ENCODE measurements at places on chromosomes 5 and 9.

DNA sequence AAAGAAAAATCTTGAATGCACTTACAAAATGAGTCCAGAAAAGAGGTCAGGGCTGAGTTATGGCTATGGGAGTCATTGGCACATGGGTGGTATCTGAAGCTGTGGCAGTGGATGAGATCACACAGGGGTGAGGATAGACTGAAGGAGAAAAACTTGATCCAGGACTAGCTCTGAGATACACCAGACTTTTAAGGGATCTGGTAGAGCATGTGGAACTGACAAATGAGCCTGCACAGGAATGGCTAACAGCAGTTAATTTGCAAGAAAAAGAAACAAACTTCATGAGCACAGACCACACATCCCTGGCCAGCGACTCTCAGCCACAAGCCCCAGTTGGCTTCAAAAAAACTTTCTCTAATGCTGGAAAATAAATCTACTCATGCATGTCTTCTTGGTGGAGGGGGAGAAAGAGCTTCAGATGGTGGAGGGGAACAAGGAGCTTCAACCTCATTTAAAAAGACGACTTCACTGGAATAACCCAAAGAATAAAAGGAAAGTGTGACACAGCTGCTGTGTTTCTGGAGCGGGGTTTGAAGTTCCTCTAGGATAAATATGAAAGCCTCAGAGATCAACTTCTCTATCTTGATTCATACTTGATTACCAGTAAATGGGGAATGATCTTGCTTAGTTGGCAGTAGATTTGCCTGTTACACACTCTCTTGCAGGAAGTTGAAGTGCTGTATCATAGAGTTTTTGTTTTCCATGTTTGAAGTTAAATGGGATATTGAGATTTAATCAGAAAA is 33.6 kb downstream of the TNFAIP8 start:
- DNase-seq = no peak

GRCh38 chr9:22718653-22719052 is 272.0 kb downstream of the DMRTA1 start:
- DNase-seq = no peak

DNA sequence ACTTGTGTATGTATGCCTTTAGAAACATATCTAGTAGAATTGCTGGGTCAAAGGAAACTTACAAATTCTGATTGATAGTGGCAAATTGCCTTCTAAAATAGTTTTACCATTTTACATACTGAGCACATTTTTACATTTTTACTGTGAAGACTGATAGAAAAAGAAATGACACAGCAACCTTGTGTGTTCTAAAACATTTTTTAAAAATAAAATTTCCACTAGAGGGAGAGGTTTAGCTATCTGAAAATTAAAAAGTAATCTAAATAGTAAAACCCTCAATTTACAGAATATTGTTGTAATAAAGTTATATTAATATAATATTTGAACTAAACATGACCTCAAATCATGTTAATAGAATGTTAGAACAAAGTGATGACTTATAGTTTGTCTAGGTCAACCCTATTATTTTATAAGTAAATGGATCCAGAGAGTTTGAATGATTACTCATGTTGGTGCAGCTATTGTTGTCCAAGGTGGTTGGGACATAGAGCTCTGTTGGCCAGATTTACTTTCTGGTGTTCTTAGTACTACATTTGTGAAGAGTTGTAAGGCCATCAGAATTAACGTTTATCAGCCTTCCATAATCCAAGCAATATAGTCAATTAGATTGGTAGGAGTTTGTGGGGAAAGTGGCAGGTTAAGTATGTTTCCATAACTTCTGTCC is 17.2 kb downstream of the CENPP start:
- DNase-seq = no peak

GRCh38 chr9:88043647-88044046 is 69.3 kb upstream of the CDK20 start:
- no peak for DNase-seq

DNA sequence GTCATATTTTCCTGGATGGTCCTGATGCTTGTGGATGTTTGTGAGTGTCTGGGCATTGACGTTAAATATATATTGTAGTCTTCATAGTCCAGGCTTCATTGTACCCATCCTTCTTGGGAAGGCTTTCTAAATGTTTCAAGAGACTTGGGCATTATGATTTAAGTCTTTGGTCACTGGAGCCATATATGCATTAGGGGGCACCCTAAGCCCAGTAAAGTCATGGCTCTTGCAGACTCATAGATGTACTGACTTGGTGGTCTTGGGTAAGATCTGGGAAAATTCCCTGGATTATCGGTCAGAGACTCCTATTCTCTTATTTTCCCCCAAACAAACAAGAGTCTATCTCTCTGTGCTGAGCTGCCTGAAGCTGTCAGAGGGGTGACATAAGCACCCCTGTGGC is 271.1 kb downstream of the TRIM36 start:
- no peak for DNase-seq

DNA sequence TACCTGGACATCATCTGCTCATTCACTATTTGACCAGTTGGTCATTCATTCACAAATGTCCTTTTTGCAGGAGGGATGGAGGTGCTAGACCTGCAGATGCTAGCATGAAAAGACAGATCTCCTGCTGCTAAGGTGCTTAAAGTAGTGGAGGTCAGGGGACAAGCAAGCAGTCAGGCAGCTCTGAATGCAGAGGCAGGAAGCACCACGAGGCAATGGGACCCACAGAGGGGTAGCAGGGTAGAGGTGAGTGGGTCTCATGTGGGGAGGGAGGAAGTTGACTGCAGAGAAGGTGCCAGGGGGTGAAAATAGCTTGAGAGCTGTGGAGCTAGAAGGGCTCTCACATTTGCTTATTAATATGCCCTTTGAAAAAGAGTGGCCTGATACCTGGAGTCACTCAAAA is 25.2 kb downstream of the FXN start:
- no peak for DNase-seq

GRCh38 chr5:57889558-57889957 is 406.9 kb upstream of the ACTBL2 start:
- DNase-seq = no peak

- no peak for DNase-seq
These were observed 10.9 kb downstream of the SNCAIP start for GRCh38 chr5:122322801-122323548.

- no peak for DNase-seq
These were observed 527.7 kb upstream of the WWC1 start for GRCh38 chr5:167763772-167764171.

DNA sequence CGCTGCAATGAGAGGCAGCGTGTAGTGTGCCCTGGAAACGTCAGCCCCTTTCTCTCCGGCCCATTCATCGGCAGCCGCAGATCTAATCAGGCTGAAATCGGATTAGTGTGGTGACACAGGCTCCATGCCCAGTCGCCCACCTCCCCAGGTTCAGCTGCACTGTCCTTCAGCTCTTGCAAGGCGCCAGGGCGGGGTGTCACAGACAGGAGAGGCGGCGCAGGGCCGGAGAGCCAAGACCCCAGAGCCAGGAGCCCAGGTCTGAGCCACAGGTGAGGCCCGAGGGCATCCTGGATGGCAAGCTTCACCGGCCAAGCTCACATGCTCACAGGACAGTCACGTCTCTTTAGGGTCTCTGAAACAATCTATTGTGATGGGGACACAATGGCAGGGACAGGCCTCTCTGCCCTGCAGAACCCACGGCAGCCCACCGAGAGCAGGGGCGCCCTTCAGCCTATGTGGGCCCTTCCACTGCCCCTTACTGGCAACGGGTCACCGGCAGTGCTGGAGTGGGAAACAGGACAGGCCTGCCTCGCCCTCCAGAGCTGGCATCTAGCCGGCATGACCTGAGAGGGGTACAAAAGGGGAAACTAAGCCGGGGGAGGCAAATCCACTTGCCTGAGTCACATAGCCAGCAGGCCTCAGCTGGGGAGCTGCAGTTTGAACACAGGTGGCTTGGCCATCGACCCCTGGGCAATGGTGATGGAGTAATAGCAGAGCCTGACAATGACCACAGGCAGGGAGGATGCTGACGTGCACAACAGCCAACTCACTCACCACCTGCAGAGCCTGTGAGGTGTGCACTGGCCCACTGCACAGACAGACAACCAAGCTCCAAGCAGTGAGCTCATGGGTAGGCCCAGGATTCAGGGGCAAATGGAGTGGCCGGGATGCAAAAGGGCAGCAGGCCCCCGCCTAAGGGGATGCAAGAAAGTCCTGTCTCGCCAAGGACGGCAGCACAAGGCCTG is 48.1 kb downstream of the VAV2 start:
- no peak for DNase-seq

GRCh38 chr9:14271093-14271673 is 42.8 kb downstream of the NFIB start:
- no peak for DNase-seq

- DNase-seq = no peak
These were observed 32.9 kb downstream of the OTULINL start for GRCh38 chr5:14614490-14614889.

DNA sequence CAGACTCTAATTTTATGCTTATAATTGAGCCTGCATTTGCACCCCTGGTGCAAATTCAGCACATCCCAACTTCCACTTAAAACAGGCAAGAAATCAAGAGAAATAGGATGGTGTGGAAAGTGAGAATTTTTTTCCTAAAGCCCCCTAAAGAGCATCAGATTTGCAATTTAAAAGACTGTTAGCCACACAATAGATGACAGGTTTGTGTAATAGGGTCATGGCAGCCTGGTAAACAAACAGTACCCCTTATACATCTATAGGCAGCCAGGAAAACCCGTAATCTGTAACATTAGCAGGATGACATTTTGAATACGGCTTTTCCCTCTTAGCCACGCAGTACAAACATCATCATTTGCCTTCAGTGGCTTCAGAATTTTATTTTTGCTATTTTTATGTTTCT is 17.2 kb downstream of the EBF1 start:
- DNase-seq = no peak

- no peak for DNase-seq
These were observed 5.5 kb downstream of the PCYOX1L start for GRCh38 chr5:149363358-149363757.

- no peak for DNase-seq
These were observed 56.8 kb downstream of the ARHGEF37 start for GRCh38 chr5:149638136-149638535.

Measured in foreskin melanocyte (primary cell).